Hindlimb muscle (tissue), 1 donor: ENCODE measurements at places on chromosomes 11 and 22.

GRCh38 chr11:33320016-33320813, 63.0 kb downstream of the HIPK3 start:
- DNase-seq: no peak

GRCh38 chr11:33507967-33508366, 192.7 kb downstream of the C11orf91 start:
- no peak for DNase-seq

GRCh38 chr11:127994736-127995135, 592.6 kb downstream of the ETS1 start:
- no peak for DNase-seq

DNA sequence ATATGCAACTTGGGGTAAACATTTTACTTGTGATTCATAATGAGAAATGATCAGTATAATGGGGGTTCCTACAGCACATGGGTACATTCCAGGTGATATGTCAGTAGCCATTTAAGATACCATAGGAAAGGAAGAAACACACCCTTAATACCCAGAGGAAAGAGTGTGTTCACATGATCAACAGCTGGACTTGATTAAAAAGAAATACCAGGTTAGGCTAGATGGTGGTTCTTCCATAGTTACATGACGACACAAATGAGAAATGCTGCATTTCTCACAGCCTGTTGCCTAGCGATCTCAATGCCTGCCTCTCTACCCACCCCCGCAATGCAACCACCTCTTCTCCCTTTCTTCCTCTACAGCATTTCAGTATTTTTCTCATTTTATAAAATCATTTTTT, 96.8 kb downstream of the TTC28 start:
- DNase-seq: no peak

GRCh38 chr11:93756748-93757147, 15.3 kb downstream of the C11orf54 start:
- no peak for DNase-seq

GRCh38 chr22:35352214-35353111, 28.4 kb upstream of the HMOX1 start:
- DNase-seq: no peak

- peak; percentile 51 for DNase-seq
These were observed 17.1 kb upstream of the EFCAB6 start for GRCh38 chr22:43828998-43829782.

GRCh38 chr11:69051381-69052342, 2.9 kb downstream of the TPCN2 start:
- DNase-seq: no peak

- DNase-seq: no peak
These were observed at the start of gene TEX54 for GRCh38 chr11:62832336-62833234. Gene TEX54 (minus strand): TSS chr11:62832841.

- DNase-seq: no peak
These were observed 96.0 kb upstream of the BDNF start for GRCh38 chr11:27795955-27796861.
